ENCODE measurements at places on chromosomes 11 and 22.

GRCh38 chr11:30789270-30789669 lies 203.1 kb upstream of the MPPED2 start:
- DNase-seq = no peak

DNA sequence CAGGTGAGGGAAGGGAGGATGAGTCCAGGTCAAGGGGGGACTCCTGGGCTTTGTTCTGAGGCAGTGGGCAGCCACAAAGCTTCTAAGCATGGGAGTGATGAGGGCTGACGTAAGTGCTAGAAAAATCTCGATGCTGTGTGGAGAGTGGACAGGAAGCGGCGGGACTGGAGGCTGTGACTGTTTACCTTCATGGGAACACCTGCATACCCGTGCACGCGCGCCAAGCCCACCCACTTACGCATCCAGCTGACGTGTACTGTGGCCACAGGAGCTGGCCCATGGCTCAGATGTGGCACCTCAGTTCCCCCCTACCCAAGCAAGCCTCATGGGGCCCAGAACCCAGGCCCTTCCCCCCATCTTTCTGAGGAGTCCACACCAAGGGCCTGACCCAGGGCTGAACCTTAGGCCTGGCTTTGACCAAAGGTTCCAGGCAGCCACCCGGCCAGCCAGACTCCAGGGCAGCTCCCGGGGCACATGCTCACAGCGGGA lies 14.0 kb downstream of the MYRF start:
- no peak for DNase-seq

DNA sequence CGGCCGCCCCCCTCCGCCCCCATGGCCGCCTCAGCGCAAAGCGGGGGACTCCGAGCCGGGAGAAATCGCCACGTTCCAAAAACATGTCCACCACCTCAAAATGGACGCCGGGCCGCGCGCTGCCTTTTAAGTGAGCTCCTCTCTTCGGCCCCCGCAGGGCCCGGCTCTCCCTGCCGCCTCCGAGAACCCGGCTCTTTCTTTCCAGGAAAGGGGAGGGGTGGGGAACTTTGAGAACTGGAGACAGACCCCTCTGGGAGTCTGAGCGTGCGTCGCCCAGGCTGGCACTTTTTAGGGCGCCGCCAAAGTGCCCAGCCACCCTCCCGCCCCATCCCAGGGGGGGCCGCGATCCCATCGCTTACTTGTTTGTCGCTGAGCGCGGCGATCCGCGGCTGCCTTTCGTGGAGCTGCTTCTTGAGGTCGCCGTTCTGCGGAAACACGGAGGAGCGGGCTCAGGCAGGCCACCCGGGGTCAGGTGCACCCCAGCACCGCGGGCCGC lies 1.6 kb downstream of the PHF21B start:
- DNase-seq = no peak

GRCh38 chr11:35183326-35183925 lies 44.5 kb downstream of the CD44 start:
- no peak for DNase-seq

GRCh38 chr11:109838026-109838425 lies 255.2 kb upstream of the ZC3H12C start:
- DNase-seq = no peak

- no peak for DNase-seq
Measured at GRCh38 chr11:15166204-15166603, 51.5 kb downstream of the INSC start.

GRCh38 chr22:42430528-42431125 lies 1.6 kb downstream of the NFAM1 start:
- DNase-seq = no peak

GRCh38 chr11:104995001-104995408 lies 26.6 kb upstream of the CASP4 start:
- DNase-seq = no peak

DNA sequence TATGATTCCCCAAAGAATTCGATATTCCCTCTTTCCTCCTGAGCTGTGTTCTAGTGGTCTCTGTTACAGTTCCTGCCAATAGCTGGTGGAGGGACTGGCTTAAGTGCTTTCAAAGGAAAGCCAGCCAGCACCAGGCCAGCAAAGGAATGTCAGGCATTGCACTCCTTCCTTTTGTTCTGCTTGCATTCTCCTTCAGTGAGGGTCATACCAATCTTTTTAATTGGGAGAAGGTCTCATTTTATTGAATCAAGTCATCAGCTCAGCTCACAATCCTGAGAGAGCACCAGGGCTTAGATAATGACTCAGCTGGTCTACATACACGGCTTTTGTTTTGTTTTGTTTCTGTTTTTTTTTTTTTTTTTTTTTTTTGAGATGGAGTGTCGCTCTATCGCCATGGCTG lies 222.9 kb downstream of the NAV2 start:
- no peak for DNase-seq

DNA sequence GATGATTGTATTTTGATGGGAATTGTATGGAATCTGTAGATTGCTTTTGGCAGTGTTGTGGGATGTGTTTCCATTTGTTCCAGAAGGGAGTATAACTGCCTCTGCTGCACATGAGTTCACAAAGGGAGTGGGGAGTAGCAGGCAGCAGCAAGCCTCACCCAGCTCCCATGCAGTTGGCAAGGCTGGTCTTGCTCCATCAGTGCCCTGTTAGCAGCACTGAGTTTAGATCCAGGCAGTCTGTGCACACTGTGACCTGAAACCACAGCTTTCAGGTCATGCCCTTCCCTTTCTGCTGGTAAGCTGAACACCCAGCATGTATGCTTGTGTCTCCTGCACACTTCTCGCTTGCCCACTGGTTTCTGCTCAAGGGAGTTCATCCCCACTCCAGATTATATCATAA lies 3.7 kb upstream of the NUCB2 start:
- DNase-seq = no peak

DNA sequence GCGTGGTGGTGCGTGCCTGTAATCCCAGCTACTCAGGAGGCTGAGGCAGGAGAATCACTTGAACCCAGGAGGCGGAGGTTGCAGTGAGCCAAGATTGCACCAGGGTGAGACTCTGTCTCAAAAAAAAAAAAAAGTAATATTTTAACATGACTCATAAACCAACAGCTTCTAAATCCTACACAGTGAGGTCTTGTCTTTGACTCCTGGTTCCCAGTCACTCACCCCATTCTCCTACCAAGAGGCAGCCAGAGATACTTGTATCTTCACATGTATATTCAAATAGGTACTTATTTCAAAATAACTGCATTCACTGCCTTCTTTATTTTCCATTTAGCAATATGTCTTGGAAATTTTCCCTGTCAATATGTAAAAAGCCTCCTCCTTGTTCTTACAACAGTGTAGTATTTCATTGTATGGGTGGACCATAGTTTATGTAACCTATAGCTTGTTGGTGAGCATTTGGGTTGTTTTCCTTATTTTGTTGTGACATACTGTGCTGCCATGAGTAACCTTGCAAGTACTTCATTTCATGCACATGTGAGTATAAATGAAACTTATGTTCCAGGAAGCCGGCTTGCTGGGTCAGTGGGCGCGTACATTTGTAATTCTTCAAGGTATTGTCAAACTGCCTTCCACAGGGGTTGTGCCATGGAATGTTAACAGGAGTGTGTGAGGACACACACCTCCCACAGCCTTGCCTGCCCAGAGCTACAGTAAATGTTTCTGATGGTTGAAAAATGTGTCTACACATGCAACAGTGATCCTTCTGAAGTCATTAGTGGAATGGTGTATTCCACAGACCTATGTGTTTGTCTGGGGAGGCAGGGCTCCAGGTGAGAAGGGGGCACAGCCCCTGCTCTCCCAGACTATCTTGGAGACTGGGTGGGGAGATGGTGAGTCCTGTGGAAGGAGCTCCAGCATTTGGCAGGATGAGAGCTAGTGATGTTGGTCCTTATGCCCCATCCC lies 47.9 kb downstream of the OSBP2 start:
- no peak for DNase-seq

DNA sequence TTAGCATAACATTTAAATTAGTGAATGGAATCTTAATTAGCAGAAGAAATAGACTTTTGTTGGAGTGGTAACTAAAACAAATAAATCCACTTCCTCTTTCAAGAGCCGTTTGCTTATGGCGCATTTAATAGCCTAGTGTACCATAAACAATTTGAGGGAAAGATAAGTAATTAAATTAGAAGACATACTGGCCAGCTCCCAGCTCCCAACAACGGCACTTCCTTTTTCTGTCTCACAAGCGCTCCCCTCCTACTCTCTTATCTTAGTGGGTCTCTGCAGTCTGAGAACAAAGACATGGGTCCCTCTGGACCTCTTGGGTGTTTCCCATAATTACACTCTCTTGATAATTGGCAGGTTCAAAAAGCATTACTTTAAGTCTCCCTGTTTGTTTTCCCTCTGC lies 146.0 kb downstream of the OPCML start:
- no peak for DNase-seq

- no peak for DNase-seq
Measured at GRCh38 chr11:76831686-76832310, 28.9 kb upstream of the ACER3 start.

GRCh38 chr11:12087075-12088004 lies 23.1 kb upstream of the MICAL2 start:
- no peak for DNase-seq

- no peak for DNase-seq
Measured at GRCh38 chr22:45781966-45782365, 110.3 kb downstream of the ATXN10 start.

DNA sequence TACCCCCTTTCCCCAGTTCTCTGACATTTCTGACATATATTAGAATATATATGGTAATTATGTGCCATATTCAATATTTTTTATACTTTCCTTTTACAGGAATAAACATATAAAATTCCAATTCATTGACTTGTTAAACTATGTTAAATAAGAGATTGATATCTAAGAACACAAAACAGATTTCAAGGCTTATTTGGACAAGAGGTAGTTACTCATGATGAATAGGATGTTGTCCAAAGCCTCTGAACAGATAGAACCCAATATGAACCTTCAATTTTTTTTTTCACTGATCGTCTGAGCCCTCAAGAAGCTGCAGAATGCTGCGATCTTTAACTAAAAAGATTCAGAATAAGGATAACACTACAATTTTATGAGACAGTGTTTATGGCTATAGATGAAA lies 340.3 kb downstream of the LUZP2 start:
- DNase-seq = no peak

DNA sequence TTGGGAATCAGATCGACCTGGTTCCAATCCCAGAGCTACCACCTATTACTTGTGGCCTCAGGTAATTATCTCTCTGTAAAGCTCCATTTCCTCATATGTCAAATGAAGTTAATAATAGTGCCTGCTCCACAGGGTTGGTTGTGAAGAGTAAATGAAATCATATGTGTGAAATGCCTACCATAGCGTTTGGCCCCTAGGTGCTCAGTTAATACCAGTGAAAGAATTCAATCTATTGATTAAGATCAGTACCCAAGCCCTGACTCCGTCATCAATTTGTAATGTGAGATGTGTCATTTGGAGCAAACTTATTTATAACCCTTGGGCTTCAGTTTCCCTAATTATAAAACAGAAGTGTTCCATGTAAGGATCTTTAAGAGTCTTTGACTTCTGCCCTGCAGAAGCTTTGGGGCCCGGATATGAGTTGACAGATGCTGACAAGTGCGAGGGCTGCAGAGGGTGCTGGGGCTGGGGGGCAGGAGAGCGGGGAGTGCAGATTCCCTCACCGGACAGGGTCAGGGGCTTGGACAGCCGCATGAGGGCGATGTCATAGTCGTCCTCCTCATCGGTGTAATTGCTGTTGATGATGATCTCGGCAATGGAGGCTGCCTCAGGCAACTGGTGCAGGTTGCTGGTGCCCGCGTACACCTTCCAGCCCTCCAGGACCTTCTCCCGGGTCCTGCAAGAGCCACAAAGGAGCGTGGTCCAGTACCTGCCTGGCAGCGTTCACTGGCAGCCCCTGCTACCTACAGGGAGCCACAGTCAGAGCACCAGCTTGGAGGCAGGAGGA lies 20.9 kb downstream of the TMPRSS13 start:
- DNase-seq = no peak

DNA sequence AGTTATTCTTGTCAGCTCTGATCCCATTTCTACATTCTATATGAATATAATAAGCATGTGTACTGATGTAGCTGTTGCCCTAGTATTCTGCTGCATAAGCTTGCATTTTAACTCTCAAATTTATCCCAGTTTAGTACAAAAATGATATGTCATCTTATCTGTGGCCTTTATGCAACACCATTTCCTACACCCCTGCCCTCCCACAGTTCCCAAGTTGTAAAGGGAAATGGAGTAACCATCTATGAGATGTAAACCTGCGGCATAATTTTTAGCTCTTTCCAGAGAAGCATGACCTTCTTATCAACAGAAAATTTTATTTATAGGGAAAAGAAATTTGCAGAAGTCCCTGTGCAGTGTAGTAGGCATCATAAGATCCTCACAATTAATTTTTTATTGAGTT lies 18.9 kb upstream of the CARD18 start:
- no peak for DNase-seq

DNA sequence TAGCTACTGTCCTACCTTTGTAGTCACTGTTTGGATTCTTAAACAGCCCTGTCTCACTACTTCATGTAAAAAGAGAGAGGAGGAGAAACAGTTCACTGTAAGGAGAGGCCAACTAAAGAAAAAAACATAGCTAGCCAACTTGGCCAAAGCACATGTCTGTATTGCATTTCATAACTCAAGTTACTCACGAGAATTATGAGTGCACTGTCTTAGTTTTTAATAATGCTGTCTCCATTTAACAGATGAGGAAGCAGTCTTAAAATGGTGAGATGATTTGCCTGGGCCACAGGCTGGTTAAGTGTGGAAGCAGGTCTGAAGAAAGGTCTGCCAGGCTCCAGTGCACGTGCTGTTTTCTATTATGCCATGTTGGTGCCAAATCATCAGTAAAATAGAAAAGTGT lies 104.5 kb downstream of the UVRAG start:
- DNase-seq = no peak

- DNase-seq = no peak
Measured at GRCh38 chr11:118221419-118221818, 3.4 kb downstream of the JAML start.

DNA sequence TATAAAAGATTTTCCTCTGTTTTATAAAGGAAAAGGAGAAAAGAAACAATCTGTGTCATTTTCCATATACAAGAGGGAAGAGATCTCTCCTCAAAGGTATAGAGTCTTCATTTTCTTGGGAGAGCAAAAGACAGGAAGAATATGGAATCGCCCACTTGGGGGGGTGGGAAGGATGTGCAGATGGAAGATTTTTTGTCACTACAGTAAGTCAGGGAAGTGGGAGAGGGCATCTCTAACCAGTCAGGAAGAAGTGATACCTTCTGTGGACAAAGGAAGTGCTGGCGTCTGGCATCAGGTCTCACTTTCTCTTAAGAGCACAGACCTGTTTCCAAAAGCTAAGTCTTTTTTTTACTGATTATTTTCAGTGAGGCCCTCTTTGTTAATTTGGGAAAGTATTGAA lies 1.4 kb downstream of the PRR14L start:
- DNase-seq = no peak

- no peak for DNase-seq
Measured at GRCh38 chr22:28743852-28744251, 2.0 kb downstream of the HSCB start.

Measured in AG09319 (cell line).